Suppressor macrophage treated with lipopolysaccharide for 4 hours (primary cell): ENCODE measurements at places on chromosomes 12 and 14.

GRCh38 chr12:89800435-89800834 is 91.8 kb upstream of the ATP2B1 start:
- DNase-seq = no peak

GRCh38 chr12:4445156-4446101 is at the start of gene FGF6:
TSS of gene FGF6 (minus strand) at chr12:4445815. CDS start at chr12:4445570, 245 bp downstream.
- DNase-seq = no peak

DNA sequence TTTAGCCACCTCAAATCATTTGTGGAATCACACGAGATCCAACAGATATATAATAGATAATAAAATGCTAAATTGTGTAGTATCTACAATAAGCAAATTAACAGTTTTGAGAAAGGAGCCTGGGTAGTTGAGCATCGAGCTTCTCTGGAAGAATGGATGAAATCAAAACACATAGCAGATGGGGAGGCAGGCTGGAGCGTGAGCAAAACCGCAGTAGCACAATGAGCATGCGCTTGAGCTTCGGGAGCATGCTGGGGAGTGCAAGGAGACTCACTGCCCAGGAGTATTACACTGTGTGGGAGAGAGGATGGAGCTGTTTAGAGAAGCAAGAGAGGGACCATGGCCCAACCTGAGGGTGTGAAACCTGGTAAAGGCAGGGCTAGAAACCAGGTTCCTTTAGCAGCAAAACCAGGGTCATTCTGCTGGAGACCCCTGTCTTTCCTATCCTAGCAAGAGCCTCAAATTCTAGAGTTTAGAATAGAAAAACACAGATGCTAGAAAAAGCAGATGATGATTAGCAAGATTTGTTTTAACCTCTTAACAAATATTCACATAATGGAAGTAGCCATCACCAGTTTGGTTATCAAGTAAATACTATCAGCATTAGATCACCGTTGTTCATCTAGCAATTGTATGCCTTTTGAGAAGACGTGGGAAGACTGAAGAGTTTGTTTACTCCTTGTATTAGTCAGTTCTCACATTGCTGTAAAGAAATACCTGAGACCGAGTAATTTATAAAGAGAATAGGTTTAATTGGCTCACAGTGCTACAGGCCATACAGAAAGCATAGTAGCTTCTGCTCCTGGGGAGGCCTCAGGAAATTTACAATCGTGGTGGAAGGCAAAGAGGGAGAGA is 484.8 kb downstream of the EGLN3 start:
- no peak for DNase-seq

DNA sequence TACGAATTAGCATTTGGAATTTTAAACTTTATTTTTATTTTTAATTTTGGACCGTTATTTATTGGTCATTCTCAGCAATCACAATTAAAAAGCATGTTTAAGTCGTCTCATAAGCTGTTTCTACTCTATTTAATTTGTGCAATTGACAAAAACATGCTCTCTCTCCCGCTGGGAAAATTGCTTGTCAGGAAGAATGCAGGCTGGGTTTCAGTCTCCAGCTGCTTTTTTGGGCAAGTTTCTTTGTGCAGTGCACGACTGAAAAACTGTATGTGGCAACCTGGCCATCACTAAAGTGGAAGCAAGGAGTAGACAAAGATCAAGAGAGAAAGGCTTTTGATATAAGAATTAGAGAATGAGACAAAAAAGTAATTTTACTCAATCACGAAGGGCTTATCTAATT is 941.5 kb upstream of the MDGA2 start:
- no peak for DNase-seq

- no peak for DNase-seq
Observed at GRCh38 chr14:91580876-91581577, 70.9 kb upstream of the PPP4R3A start.

GRCh38 chr12:96720363-96720705 is 186.7 kb upstream of the NEDD1 start:
- DNase-seq = no peak

- no peak for DNase-seq
Observed at GRCh38 chr12:52662918-52663229, 10.9 kb upstream of the KRT2 start.

DNA sequence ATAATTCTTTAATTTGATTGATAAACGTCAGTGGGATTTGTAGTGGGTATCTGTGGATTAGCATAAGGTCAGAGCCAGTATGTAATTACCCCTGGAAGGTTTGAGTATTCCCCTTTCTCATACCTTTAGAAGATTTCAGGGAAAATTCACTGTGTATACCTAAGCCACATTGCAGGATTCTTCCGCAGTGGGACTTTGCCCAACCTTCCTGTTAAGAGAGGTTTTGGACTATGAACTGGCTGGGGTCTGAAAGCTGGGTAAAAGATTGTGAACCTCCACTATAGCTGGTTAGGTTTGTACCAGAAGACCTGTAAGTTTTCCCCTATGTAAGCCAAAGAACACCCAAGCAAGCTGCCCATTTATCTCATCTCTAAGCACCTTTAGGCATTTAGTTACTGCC is 150.2 kb downstream of the TTC6 start:
- DNase-seq = no peak

DNA sequence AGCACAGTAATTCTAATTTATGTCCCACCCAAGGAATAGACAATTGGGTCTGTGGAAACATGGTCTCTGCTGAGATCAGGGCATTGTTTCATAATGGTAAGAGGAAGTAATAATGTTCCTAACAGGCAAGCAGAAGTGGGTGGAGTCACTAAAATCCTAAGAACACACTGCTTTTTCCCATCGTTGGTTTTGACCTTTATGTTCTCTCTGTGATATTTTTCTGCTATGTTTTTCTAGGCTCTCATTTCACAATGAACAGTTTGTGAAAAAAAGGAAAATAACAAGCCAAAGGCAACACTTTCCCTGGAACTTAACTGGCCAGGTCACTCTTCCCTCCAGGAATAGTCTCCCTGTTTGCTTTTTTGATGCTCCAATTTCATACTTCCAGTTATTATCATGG is 80.6 kb upstream of the OVCH1 start:
- DNase-seq = peak; percentile 40

DNA sequence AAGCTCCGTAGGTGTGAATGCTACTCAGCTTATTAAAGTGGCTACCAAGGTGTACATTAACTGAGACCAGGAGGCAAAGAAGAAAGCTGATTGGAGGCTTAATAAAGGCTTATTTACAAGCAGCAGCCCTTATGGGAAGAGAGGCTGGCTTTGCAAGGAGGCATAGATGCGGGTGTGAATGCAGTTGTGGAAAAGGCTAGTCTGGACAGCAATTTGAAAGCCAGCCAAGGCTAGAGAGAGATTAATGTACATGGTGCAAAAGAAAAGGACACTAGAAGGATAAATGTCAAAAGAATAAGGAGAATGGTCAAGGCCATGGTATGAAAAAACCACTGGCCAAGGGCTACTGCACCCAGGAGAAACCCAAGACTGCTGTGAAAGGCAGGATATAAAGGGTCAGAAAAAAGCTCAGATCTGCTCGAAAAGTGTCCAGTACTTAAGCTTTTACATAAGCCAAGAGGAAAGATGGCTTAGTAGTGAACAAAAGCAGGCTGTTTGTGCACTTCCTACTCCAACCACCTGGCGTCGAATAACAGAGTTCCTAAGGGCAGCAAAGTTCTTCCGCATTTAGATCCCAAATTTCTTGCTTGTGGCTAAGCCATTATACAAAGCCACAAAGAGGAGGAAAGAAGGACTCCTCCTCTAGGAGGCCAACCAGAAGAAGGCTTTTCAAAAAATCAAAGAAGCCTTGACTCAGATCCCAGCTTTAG is 24.0 kb downstream of the KLRK1 start:
- peak; percentile 19 for DNase-seq

DNA sequence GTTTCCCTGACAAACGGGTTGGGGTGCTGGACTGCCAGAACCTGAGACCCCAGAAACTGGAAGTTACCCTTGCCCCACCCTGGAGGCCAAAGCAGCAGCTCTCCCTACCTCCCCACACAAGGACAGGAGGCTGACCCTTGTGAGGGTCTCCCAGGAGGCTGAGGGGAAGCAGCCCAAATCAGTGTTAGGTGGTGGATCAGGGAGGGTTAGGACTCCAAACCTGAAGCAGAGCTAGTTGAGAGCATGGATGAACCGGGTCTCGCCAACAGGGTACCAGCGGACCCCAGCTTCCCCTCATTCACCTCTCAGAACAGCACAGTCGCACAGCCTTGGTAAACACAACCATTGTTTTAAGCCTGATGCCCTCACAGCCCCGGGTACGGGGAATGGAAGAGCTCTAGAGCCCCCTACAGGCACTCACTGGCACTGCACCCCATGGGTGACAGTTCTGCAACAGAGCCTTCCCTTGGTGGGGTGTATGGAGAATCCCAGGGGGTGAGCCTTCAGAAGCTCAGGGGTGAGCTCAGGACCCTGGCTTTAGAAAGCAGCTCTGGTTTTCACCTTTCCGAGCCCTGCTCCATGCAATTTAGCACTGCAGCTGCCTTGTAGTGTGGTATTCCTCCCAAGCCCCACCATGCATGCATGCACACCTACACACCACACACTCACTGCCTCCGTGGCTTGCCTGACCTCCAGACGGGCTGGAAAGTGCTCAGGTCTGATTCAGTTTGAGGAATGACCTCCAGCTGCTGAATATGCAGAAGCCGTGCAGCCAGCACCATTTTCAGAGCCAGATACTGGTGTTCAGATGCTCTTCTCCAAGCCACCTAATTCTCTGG is 11.2 kb downstream of the ESRRB start:
- peak; percentile 84 for DNase-seq

DNA sequence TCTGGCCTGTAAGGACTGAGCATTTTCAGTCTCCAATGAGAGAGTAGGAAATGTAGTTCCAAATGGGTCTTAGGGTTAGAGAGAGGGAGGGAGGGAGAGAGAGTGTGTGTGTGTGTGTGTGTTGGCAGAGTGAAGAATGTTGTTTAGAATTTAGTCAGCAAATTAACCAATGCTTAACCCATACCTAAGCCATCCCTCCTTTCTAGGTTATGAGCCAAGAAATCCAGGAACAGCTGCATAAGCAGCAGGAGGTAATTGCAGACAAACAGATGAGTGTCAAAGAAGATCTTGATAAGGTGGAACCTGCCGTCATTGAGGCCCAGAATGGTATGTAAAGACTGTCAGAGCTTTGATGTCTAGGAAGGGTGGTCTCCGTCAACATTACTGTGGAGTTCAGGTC is 56.9 kb downstream of the HSP90AA1 start:
- no peak for DNase-seq

DNA sequence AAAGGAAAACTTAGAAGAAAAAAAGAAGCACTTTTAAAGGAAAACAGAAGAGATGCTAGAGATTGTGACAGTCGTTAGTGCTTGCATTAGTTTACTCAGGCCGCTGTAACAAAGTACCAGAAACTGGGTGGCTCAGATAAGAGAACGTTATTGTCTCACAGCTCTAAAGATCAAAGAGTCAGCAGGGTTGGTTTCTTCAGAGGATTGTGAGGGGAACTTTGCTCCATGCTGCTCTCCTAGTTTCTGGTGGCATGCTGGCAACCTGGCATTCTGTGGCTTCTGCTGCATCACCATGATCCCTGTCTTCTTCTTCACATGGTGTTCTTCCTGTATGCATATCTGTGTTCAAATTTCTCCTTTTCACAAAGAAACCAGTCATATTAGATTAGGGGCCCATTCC is 119.4 kb upstream of the PLEKHA5 start:
- DNase-seq = no peak

- DNase-seq = no peak
Observed at GRCh38 chr14:104401785-104402184, 177.8 kb upstream of the C14orf180 start.

DNA sequence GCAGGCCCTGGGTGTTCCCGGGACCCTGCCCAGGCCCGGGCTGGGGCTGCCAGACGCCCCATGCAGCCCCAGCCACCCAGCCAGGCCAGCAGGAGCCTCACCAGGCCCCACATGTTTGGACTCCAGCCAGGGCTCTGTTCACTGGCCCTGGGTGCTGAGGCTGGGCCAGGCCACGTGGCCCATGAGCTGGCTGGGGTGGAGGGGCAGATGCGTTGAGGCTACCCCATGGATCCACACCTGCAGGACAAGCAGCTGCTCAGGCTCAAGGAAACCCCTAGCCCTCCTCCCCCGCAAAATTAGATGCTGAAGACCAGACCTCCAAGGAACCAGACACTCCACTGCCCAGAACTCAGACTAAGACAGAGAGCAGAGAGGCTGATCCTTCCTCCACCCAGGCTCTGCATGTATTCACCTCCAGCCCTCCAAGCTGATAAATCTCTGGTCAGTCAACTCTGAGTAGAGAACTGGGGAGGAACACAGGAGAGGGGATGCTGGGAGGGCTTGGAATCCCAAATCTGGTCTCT is 1.6 kb downstream of the CDH24 start:
- DNase-seq = no peak

- peak; percentile 52 for DNase-seq
Observed at GRCh38 chr12:96434107-96434506, 33.9 kb upstream of the CDK17 start.

DNA sequence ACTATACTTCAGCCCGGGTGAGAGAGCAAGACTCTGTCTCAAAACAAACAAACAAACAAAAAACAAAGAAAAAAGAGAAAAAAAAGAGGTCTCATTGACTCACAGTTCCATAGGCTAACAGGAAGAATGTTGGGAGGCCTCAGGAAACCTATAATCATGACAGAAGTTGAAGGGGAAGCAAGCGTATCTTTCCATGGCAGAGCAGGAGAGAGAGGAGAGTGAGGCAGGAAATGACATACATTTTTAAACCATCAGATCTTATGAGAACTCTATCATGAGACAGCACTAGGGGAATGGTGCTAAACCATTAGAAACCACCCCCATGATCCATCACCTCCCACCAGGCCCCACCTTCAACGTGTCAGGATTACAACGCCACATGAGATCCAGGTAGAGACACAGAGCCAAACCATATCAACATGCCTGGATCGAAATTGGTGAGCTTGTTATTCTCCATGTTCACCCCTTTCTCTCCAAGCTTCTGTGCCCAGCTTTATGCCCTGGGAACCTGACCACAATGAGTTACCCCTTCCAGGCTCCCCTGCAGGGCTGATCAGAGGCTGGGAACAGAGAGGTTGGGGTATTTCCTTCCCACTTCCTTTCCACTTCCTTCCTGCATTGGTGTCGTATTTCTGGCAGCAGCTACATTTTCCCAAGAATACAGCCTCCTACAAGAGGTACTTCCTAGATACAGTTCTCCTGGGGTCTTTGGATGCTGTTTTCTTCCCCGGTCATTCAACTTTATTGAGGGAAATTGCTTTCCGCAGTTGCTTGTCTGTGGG is 219.3 kb upstream of the FLRT2 start:
- DNase-seq = no peak
